T-helper 1 cell (primary cell): ENCODE measurements at places on chromosomes 4 and X.

GRCh38 chr4:81883004-81883403 is 411.3 kb upstream of the RASGEF1B start:
- no peak for DNase-seq

DNA sequence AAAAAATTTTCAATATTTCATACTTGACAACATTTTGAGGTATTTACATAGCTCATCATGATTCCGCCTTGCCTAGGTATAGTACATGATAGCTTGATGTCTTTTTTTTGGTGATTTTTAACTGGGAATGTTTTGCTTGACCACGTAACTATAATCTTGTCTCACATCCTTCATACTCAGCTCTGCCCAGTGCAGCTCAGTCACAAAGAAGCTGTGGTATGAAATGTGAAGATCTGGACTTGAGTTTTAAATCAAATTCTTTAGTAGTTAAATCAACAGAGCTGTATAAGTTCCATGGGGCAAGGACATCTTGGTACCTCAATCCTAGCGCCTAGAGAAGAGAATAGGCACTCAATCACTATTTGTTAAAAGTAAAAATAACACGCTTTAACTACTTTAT is 276.3 kb upstream of the DKK2 start:
- no peak for DNase-seq

DNA sequence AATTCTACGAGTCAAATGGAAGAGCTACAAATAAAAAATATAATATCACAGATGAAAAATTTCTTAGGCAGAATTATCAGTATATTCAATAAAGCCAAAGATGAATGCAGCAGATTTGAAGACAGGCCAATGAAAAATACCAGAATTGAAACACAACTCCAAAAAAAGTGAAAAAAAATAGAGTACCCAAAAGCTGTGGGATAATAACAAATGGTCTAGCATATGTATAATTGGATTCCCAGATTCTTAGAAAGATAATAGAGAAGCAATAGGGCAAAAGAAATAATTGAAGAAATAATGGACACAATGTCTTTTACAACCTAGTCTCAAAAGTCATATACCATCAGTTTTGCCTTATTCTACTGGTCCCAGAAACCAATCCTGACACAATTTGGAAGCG is 4.4 kb downstream of the ANAPC10 start:
- no peak for DNase-seq

- no peak for DNase-seq
These were observed 8.4 kb downstream of the APOOL start for GRCh38 chrX:85012098-85012497.

DNA sequence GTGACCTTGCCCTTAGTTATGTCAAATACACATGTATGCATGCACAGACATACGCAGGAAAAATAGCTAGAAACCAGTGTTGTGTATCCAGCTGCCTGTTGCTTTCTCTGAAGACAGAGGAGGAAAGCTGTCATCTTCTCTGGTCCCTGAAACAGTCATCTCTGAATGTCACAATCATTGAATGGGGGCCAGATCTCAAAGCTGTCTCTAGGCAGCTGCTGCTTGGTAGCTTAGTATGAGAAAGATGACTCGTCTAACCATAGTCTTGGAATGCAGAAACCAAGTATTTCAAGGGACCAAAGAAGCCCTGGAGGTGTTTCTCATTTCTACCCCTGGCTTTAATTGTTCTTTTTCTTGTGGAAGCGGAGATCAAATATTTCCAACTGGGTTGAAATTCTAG is 4.0 kb downstream of the GRIA3 start:
- DNase-seq, result no peak

GRCh38 chr4:177092807-177093206 is 216.9 kb upstream of the NEIL3 start:
- DNase-seq, result no peak

DNA sequence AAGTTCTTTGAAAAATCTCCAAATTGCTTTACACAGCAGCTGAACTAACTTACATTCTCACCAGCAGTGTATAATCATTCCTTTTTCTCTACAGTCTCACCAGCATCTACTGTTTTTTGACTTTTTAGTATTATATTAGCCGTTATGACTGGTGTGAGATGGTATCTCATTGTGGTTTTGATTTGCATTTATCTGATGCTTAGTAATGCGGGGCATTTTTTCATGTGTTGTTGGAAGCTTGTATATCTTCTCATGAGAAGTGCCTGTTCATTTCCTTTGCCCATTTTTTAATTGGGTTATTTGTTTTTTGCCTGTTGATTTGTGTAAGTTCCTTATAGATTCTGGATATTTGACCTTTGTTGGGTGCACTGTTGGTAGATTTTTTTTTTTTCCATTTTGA is 931.7 kb downstream of the CENPC start:
- no peak for DNase-seq

DNA sequence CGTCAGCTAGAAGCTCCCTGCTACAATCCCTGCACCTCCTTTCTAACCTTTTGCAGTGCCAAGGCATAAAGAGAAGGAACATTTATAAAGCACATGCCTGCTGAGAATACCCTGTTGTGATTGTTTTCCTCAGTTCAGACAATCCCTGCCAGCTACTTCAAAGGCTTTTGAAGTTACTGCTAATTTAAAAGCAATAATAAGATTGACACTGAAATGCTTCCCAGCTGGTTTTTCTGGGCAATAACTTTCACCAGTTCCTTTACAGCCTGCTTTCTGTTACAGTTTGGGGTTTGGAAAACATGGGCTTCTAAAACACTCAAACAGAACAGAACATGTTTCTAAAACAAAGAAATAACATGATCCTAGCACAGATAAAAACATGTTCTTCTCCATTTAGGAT is 232.3 kb upstream of the CPEB2 start:
- no peak for DNase-seq

DNA sequence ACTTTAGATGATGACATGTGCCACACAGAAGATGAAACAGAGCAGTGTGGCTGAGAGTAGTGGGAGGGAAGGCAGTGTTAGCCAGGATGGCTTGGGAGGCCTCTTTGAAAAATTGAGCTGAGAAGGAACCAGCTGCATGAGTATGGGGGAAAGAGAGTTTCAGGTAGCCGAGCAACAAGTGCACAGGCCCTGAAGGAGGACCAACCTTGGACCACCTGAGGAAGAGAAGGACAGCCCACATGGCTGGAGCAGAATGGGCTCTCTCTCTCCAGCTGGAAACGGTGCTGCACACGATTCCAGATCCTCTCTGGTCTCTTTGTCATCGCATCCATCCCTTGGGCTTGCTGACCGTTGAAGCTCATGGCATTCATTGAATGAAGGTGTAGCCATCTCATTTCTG is 23.9 kb upstream of the BCOR start:
- DNase-seq, result no peak

DNA sequence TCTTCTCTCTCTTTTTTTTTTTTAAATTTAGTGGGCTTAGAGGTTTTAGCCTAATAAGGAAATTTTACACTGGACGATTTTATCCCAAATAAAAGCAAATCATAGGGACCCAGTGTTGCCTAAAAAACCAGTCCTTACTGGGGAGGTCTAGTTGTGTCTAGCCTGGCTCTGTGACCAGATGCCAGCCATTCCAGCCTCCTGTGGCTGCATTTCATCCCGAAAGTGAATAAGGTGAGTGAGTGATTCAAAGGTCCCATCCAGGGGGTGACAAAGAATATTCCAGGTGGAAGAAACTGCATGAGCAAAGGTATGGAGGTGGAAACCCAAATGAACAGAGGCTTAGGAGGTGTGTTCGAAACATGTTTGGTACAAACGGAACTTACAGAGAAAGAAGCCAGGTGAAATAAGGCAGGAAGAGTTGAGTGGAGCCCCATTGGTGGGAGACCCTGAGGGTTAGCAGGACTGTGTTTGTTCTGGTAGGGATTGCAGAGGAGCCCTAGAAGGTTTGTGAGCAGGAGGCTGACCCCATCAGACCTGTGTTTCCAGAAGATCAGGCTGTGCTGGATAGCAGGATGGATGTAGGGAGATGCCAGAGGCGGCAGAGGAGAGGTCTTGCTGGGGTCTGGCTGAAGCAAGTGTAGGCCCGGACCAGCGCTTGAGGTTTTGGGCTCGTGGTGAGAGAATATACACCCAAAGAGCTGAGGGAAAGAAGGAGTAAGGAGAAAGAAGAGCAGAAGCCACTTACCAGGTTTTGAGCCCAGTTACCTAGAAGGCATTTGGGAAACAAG is 31.6 kb downstream of the PTTG2 start:
- no peak for DNase-seq

DNA sequence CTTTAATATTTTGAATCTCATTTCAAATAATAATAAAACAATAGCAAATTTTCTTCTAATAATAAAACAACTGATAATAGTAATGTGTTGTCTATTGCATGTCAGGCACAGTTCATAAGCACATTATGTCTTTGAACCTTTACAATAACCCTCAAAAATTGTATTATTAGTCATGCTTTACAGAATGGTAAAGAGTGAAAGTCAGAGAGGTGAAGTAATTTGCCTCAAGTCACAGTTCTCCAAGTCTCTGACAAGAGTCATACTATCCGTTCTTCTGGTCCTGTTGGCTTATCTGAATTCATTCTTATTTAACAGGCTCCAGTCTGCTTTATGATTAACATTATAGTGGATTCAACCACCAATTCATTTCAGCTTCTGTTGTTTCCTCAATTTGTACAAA is 313.0 kb downstream of the AFF2 start:
- no peak for DNase-seq

- no peak for DNase-seq
These were observed 215.0 kb upstream of the GIMD1 start for GRCh38 chr4:106583567-106583966.

- DNase-seq, result no peak
These were observed 11.6 kb downstream of the SLC25A5 start for GRCh38 chrX:119479845-119480244.

DNA sequence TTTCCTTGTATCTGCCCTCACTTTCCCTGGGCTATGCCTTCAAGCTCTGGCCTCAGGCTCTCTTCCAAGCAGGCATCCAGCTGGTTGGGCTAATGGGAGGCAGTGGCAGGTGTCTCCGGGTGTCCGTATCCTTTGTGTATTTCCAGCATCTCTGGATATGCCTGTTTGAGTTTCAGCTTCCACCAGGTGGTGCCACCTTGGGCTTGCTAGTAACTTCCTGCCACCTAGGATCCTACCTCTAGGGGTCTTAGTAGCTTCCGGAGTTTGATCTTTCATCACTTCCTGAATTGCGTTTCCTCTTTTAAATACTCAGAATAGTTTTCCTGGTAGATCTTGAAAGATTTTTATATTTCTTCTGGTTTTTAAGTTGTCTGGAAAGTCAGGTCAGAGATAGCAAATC is 23.2 kb upstream of the ANOS1 start:
- no peak for DNase-seq

- no peak for DNase-seq
These were observed 4.2 kb downstream of the BCOR start for GRCh38 chrX:40093586-40093985.

DNA sequence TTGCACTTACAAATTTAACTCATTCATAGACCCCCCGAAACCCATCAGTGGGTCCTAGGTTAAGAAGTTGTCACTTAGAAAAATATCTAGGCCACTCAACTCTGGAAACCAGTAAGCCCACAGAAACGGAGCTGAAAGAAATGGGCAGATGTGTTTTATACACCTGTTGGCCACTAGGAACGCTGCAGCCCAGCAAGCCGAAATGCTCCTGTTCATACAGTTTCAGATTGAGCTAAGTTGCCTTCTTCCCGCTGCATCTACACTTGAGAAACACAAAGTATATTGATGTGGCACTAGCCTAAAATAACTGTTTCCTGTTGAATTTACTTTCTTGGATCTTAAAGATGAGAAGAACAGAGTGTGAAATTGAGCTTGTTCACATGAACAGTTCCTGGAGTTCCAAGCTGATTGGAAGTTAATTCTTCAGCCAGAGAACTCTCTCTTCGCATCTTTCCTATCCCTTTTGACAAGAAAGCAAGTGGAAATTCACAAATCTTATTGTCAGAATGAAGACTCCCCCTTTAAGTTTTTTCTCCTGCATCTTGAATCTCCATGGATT is 174.1 kb downstream of the RBMX2 start:
- no peak for DNase-seq

GRCh38 chrX:136146614-136147314 is 569 bp upstream of the FHL1 start:
- peak; percentile 22 for DNase-seq

DNA sequence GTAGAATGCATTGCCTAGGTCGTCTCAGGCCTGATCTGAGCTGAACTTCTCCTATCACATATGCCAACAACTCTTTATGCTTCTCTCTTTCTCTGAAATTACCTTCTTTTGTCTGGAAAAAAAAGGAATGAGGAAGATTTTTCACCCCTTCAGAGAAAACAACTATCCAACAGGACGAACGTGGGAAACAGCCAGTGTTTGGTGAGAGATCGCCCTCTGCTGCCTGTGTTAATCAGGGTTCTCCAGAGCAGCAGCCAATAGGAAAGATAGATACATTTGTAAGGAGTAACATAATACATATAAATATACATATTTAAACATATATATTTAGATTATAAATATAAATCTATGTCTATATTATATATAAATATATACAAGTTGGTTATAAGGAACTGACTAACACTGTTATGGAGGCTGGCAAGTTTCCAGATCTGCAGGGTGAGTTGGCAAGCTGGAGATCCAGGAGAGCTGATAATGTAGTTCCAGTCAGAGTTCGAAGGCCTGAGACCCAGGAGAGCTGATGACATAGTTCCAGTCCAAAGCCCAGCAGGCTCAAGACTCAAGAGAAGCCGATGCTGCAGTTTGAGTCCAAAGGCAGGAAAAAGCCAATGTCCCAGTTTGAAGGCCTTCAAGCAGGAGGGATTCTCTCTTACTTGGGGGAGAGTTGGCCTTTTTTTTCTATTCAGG is 13.3 kb downstream of the CETN2 start:
- DNase-seq, result no peak

GRCh38 chr4:83231620-83232076 is 53.0 kb downstream of the COQ2 start:
- DNase-seq, result no peak

- DNase-seq, result no peak
These were observed 42.7 kb downstream of the LHFPL1 start for GRCh38 chrX:112636951-112637581.

- DNase-seq, result no peak
These were observed 98.3 kb downstream of the FAM47B start for GRCh38 chrX:35040871-35041270.

- DNase-seq, result no peak
These were observed 477.8 kb downstream of the ANKRD50 start for GRCh38 chr4:124234771-124235170.
